ENCODE measurements at places on chromosomes 13 and 19.
A peak's percentile ranks its signal among the peaks of the same experiment; 100 is the strongest.

- H3K4me3 ChIP-seq: no peak overlapping the region
- H3K27me3 ChIP-seq: no peaks in the 10 kb centered on the region
- no peak for DNase-seq
- H3K4me1 ChIP-seq: peaks cover 3% of the 10 kb centered on the region
- peaks cover 83% of the 10 kb centered on the region for H3K36me3 ChIP-seq
These were observed 16.3 kb upstream of the TEX29 start for GRCh38 chr13:111304041-111304544.

GRCh38 chr13:28047757-28048388 lies 52.5 kb downstream of the FLT3 start:
- H3K36me3 ChIP-seq: no peaks in the 10 kb centered on the region
- H3K4me1 ChIP-seq: peaks cover 69% of the 10 kb centered on the region
- peak overlapping the region; percentile 72 for H3K4me3 ChIP-seq
- peak overlapping the region; percentile 93 for H3K27ac ChIP-seq
- no peak for DNase-seq

GRCh38 chr13:98068521-98068920 lies 74.4 kb upstream of the FARP1 start:
- no peak overlapping the region for H3K4me3 ChIP-seq
- no peaks in the 10 kb centered on the region for H3K36me3 ChIP-seq
- no peaks in the 10 kb centered on the region for H3K4me1 ChIP-seq
- H3K27ac ChIP-seq: no peak overlapping the region

GRCh38 chr19:15466851-15467733 lies 2.7 kb upstream of the RASAL3 start:
- peaks cover 50% of the 10 kb centered on the region for H3K4me1 ChIP-seq
- H3K27ac ChIP-seq: peak overlapping the region; percentile 12
- peaks cover 15% of the 10 kb centered on the region for H3K27me3 ChIP-seq
- H3K36me3 ChIP-seq: peaks cover 13% of the 10 kb centered on the region

DNA sequence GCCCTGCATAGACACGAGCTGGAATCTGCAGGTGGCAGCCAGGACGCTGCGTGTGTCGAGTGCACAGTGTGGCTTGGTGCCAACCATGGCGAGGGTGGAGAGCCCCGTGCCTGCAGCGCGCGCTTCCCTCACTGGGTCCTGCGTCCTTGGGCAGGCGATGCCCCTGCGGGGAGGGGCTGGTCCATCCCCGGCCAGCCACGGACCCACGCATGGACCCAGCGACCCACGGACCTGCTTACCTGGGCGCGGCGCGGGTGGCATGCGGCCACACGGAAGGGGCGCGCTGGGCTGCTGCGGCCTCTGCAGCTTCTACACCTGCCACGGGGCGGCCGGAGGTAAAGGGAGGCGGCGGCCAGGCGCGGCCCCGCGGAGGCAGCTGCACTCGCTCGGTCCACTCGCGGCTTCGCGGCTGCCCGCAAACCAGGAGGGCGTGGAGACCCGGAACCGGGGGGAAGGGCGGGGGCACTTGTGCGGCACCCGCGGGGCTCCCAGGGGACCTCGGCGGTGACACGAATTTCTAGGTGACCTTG lies 569 bp upstream of the MCF2L start:
- H3K36me3 ChIP-seq: no peaks in the 10 kb centered on the region
- peak overlapping the region; percentile 88 for H3K4me3 ChIP-seq
- peaks cover 11% of the 10 kb centered on the region for H3K4me1 ChIP-seq
- H3K27ac ChIP-seq: no peak overlapping the region
- H3K27me3 ChIP-seq: peaks cover 26% of the 10 kb centered on the region

DNA sequence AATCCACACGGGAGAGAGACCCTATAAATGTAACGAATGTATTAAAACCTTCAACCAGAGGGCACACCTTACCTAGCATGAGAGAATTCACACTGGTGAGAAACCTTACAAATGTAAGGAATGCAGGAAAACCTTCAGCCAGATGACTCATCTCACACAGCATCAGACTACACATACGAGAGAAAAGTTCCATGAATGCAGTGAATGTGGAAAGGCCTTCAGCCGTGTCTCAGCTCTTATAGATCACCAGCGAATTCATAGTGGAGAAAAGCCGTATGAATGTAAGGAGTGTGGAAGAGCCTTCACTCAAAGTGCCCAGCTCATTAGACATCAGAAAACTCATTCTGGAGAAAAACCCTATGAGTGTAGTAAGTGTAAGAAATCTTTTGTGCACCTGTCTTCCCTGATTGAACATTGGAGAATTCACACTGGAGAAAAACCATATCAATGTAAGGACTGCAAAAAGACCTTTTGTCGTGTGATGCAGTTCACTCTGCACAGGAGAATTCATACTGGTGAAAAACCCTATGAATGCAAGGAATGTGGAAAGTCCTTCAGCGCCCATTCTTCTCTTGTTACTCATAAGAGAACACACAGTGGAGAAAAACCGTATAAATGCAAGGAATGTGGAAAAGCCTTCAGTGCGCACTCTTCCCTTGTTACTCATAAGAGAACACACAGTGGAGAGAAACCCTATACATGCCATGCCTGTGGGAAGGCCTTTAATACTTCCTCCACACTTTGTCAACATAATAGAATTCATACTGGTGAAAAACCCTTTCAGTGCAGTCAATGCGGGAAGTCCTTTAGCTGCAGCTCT lies 16.0 kb downstream of the ZNF582 start:
- no peak overlapping the region for H3K4me3 ChIP-seq
- H3K27me3 ChIP-seq: no peaks in the 10 kb centered on the region
- no peak overlapping the region for H3K27ac ChIP-seq
- peaks cover 80% of the 10 kb centered on the region for H3K36me3 ChIP-seq
- DNase-seq: no peak

Measured in activated B cell treated with CpG ODN at 0.5 μM for 24 hours (primary cell).